ENCODE measurements at places on chromosomes 16 and 17. TPM values are rescaled to one million over a fixed set of nuclear protein-coding genes. Genes with fewer than 3 reads are reported as not detected.

TSPAN10 gene
- total RNA-seq: 1.6 TPM

TMEM235 gene
- not detected for total RNA-seq

ELOB gene
- 93.1 TPM for total RNA-seq

NOTUM gene
- total RNA-seq: not detected

HSF4 gene
- 11.9 TPM for total RNA-seq

WSCD1 gene
- total RNA-seq: not detected

CD300H gene
- not detected for total RNA-seq

SRL gene
- total RNA-seq: not detected

MT1F gene
- 4.3 TPM for total RNA-seq

CCL4 gene
- total RNA-seq: 8.8 TPM

- DNase-seq: peak; percentile 82
These were observed 542 bp downstream of the CBX4 start for GRCh38 chr17:79838522-79839274.

GRCh38 chr17:51085150-51085805 is 35.4 kb downstream of the SPAG9 start:
- no peak for DNase-seq

DNA sequence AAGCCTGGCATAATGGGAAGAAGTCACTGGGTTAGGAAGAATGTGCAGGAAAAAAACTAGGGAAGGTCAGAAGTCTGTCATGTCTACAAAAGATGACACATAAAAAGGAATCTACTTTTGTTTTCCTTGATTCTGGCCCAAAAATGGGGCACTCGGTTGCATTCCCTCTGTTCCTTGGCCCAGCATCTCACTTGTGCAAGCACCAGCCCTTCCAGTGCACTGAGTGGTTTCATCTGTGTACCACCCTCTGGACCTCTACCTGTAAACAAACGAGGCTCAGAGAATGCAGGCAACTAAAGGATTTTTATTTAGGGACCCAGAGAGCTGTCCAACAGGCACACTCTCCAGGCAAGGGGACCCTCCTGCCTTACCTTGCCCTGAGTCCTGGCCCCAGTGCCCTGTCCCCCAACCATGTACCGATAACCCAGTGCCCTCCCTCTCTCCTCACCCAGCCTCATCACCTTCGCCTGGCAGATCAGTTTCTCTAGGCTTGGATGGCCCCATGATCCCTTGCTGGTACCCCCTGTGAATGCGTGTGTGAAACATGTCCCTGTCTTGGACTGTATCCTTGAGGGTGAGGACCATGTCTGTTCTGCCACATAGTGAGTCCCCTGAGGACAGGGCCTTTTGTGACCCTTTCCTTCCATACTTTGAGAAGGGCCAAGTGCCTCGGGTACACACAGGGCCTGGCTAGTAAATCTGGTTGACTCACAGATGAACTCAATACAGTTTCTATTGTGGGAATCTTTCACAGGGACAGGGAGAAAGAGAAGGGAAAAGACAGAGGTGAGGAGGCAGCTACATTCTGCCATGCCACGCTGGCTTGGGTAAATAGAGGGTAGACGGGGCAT is 13.3 kb downstream of the NXPH3 start:
- DNase-seq: no peak

- no peak for DNase-seq
These were observed 200.0 kb upstream of the CDH5 start for GRCh38 chr16:66166490-66166889.

DNA sequence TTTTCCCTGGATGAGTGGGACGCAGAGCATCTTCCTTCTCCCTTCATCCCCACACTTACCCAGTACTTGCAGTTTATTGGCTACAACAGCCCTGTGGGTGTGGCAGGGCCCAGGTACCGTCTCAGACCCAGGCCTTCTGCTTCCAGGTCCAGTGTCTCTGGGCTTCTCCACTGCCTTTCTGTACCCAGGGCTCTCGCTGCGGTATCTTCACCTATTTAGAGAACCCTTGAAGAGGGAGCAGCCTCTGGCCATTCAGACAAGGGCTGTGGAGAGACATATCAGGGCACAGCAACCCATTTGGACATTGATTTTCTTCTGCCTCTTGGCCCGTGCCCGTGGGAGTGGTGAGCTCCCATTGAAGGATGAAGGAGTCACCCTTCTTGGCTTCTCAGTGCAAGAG is 17.3 kb downstream of the TBX4 start:
- no peak for DNase-seq

DNA sequence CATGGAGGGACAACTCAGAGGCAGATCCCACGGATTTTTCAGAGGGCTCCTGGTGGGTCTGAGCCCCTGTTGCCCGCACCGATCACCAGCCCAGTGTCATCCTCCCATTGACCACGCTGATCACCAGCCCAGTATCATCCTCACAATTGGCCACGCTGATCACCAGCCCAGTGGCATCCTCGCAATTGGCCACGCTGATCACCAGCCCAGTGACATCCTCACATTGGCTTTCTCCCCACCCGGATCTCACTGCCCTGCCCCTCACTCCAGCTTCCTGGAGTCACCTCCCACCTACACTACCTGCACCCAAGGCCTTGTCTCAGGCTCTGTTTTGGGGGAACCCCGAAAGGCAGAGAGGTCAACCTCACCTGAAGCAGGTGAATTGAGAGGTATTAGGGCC is 358.2 kb upstream of the TNRC6C start:
- no peak for DNase-seq

DNA sequence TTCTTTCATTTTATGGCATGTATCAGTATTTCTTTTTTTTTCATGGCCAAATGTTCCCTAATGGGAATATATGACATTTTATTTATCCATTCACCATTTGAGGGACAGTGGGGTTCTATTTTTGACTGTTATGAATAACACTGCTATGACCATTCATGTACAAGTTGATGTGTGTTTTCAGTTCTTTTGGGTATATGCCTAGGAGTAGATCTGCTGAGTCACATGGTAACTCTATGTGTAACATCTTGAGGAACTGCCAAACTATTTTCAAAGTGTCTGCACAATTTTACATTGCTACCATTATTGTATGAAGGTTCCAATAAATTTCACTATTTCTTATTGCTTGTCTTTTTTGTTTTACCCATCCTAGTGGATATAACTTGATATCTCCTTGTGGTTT is 223.0 kb downstream of the TANC2 start:
- DNase-seq: no peak

DNA sequence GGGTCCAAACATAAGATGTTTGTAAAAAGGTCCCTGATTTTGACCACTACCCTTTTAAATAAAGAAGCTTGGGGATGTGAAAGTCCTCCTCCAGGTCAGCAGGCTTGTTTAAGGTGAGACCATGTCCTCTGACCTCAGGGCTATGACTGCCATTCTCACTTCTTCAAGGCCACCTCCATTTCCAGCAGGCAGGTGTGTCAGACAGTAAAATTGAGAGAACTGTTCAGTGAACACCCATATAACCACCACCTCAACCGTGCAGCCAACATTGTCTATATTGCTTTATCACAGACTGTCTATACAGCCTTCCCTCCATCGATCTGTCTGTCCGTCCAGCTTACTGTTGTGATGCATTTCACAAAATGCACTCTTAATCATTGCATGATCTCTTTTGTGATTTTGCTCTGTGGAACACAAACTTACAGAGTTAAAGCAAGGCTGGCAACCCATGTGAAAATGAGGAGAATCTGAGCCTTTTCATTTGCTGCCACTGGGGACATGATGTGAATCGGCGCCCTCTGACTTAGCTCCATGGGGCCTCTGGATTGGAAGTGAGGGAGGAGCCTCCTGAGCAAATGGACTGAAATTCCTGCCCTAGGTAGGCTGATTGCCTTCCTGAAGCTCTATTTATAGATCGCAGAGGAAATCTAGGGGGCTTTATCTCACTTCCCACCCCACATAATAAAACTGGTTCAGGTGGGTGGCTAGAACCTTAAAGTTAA is 53.8 kb downstream of the ZNRF1 start:
- DNase-seq: no peak

- no peak for DNase-seq
These were observed 23.5 kb downstream of the POLR3E start for GRCh38 chr16:22320572-22321339.

DNA sequence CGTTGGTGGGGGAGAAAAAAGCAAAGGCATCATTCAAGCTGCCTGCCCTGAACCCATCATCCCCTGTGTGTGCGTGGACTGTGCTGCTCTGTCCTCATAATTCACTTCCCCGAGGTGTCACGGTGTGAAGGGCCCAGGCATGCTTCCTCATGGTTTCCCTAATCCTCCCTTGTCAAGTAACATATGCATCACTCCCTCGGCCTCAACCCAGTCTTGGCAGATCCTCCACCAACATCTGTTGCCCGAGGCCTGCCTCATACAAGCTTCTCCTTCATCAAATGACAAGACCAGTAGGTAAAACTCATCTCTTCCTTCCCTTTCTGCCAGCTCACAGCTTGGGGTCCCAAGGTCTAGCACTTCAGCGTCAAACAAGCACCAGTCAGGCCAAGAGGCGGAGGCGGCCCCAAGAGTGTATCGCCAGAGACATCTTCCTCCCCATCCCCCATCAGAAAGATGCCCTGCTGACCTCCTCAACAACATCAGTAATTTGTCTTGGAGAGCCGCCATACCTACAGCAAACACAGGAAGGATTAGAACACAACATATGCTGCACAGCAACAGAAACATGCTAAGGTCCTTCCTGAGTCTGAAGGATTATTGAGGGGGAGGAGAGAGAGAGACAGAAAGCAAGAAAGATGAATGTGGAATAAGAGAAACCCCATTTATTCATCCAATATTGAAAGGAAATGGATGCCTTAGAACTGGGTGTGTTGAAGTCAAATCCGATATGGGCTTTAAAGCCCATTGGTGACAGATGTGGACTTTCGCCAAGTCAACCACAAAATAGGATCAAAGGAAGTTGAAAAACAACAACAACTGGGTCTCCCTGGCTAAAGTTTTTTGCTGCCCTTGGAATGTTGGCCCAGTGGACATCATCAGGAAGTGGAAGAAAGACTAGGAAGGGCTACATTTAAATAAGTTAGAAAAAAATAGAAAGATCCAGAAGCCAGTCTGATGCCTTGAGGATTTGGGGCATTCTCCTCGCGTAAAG is 38.4 kb downstream of the SOX9 start:
- no peak for DNase-seq

GRCh38 chr16:57305159-57305811 is 20.8 kb upstream of the PLLP start:
- no peak for DNase-seq

DNA sequence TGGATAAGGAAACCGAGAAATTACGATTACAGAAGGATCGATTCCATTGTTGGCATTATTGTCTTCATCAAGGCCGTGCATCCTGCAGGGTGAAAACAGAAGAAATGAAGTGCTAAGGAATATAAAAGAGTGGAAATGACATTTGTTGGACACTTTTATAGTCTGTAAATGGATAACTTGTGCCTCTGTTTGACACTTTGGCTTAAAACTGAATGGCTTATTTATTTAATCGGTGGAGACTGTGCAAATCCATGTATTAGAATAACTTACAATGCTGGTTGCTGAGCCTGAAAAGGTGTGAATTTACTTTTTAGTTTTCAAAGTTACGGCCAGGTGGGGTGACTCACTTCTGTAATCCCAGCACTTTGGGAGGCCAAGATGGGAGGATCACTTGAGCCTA is 31.4 kb downstream of the ITGB3 start:
- DNase-seq: no peak

DNA sequence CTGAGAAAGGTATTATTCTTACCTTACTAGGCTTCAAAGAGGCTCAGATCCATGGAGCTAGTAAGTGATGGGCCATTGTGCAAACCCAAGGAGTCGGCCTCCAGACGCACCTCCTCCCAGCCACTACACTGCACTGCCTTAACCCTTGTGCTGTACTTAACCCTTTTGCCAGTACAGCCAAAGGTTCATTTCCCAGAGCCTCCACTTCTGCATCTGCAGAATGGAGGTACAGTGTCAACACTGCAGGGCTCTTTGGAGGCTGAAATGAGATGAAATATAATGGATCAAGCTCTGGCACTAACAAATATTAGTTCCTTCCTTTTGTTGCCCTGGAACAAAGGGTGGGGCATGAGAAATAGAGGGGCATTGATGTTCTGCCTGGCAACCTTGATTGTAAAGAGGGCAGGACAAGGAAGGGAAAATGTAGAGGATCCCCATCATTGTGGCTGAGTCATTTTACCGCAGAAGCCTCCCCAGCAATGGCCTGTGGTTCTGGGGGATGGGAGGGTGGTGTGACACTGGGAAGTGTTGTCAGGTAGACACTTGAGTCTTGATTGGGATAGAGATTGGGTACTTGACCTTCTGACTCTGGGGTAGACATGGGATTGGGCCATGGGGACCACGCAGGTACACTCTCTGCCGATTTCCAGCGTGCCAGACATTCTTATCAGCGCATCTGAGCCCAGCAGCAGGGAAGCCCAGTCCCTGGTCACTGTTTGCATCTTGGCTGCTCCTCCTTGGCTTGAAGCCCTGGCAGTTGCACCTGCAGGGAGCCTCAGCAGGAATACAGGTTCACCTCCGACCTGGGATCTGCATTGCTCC is 84.0 kb downstream of the MSI2 start:
- DNase-seq: no peak

DNA sequence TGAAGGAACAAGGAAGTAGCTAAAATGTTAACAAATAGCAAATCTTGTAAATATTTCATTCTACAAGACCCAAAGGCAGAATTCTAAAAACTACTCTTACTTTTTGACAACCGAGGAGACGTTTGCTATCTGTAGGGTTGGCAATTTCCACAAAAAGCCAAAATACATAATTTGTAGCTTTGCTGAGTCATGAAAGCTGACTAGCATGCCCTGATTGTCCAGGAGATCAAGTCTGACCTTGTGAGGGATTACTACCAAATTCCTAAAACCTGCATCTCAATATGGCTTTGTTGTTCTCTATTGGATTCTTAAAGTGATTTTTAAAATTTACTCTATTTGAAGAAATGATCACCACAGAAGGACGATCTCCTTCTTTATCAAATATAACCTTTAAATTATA is 10.8 kb downstream of the DNAJA2 start:
- no peak for DNase-seq

DNA sequence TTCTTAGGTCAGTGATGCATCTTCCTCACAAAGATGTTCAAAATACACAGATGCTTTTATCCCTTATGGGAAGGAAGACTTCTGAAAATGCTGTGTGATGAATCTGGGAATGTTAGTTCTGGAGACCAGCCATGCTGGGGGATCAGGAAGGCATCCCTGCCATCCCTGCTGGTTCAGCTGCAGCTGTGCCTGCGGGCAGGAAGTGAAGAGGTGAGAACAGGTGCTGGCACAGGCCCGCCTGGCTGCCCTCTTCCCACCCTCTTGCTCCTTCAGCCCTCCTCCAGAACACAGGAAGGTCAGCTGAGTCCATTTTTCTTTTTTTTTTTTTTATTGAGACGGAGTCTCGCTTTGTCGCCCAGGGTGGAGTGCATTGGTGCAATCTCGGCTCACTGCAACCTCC is 15.2 kb downstream of the RAB11FIP3 start:
- no peak for DNase-seq

Data from B cell (primary cell).